ENCODE measurements at places on chromosomes 16 and 17.

GRCh38 chr16:29903590-29903989 is 3.3 kb downstream of the ASPHD1 start:
- no peak for DNase-seq

DNA sequence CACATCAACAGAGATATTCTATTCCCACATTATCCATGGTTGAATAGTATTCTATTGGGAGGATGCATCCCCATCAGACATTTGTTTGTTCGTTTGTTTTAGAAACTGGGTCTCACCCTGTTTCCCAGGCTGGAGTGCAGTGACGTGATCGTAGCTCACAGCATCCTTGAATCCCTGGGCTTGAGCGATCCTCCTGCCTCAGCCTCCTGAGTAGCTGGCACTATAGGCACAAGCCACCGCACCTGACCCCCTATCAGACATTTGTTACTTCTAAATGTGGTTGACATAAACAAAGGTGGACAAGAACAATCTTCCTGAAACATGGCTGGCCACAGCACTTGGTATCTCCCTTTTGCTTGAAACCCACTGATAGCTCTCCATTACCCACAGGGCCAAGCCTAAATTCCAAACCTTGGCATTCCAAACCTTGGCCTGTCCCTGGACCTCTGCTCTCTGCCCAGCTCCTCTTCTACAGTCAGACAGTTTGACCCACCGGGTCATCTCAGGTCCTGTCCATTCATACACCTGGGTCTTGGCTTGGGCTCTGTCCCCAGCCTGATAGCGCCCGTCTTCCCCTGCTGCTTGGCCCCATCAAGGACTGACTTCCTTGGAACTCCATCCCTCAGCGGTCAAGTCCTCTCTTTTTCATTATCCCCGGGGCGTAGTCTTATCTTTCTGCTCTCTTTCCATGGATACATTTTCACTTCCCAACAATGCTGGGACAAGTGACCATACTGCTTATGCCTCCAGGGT is 1.5 kb upstream of the PRR29 start:
- DNase-seq: no peak

DNA sequence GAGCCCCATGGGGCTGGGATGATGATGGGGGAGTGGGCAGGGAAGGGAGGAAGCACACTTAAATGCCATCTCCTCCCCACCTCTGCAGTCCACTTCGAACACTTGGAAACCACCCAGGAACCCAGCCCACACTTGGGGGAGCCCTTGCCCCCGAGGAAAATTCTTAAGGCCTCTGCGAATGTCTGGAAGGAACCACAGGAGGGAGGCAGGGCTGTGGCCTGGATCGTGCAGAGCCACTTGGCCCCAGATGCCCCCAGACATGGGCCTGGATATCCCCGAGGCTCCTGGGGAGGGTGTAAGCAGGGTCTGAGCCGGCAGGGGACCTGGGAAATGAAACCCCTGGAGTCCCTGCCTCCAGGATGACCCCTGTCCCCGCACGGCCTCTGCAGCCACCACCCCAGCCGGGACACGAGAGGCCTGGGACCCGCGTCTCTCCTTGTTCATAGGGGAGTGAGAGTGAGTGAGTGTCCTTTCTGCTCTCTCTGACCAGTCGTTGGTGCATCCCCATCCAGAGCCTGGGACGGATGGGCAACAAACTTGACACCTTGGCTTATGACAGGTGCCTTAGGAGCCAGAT is 11.8 kb upstream of the MTSS2 start:
- DNase-seq: no peak

DNA sequence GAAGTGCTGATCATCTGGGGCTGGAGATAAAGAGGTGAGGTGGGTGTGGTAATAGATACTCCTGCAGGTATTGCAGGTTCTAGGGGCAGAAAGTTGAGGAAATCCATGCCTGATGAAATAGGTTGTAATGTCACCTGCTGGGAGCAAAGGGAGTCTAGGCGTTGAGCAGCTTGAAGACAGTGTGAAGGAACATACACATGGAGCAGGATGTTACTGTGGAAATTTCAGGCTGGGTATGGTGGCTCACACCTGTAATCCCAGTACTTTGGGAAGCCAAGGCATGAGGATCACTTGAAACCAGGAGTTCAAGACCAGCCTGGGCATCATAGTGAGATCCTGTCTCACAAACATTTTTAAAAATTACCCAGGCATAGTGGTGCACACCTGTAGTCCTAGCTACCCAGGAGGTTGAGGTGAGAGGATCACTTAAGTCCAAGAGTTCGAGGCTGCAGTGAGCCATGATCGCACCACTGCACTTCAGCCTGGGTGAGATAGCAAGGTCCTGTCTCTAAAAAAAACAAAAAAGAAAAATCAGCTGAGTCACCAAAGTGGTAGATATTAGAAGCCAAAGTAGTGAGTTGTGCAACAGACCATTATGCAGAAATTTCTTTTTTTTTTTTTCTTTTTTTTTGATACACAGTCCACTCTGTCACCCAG is 9.1 kb upstream of the CRYBA1 start:
- DNase-seq: no peak

DNA sequence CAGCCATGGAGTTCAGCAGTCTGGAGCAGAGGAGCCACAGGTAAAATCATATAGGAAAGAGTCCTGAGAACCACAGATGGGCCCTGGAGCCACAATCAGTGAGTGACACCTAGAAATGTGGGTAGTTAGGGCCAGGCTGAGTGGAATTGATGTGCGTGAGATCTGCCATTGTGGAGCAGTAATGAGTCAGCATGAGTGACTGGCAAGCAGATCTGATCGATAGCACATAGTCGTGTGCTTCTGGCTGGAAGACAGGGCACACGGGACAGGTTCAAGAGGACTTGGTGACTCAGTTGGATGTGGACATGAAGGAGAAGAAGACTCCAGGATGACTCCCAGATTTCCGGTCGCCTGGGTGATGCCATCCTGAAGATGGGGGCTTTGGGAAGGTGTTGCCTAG is 12.3 kb downstream of the ADORA2B start:
- DNase-seq: no peak

- DNase-seq: no peak
Measured at GRCh38 chr17:30921544-30922196, at the start of gene ADAP2. Gene ADAP2, plus strand, starts transcription at chr17:30921945. Its CDS starts 70 bp downstream, at chr17:30922015.

DNA sequence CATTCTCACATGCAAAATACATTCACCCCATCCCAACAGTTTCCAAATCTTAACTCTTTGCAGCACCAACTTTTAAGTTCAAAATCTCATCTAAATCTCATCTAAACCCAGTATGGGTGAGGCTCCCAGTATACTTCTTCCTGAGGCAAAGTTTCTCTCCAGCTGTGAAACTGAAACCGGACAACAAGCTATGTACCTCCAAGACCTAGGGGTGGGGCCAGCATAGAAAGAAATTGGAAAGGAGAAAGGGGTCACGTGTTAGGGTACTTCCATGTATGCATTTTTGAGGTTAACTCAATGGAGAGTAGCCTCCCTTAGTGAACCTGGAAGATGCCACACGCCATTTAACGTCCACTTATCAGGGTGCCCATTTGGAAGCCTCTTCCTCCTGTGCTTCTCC is 23.9 kb upstream of the LRRC75A start:
- DNase-seq: no peak

Data from stimulated activated CD4-positive, alpha-beta T cell treated with anti-CD3 and anti-CD28 coated beads, Interleukin-1b, Interleukin-23, amount 100 ng/mL, for 4 hours (primary cell).